ENCODE measurements at places on chromosomes 6 and 20.

DNA sequence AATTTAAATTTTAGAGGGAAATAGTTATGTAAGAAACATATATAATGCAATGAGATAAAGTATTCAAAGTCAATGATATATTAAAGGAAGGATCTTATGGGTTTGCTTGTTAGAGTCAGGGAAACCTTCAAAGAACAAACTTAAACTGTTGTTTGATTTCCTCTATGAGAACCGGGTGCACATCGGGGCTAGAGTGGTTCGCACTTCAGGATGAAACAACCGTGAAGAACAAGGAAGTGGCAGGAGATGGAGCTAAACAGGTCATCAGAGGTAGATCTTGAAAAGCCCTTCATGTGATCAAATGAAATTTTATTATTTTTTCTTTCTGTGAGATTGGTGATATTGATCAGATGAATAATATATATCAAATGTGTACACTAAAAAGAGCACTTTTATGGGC, 951.9 kb upstream of the FLRT3 start:
- DNase-seq, result no peak

DNA sequence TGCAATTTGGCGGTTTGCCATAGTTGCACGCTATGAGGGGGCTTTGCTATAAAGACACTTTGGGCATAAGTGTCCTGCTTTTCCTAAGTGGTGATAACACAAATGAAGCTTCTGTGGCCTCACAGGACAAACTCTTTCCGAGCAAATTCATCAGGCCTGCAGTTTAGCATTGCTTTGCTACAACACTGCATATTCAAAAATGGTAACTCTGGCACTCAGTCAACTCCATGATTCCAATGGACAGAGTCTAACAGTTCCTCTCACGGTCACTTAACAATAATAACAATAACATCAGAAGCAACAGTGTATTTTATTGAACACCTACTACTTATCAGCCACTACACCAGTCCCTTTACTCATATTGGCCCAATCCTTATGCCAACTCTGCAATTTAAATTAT, 222.5 kb downstream of the FRK start:
- DNase-seq, result no peak

DNA sequence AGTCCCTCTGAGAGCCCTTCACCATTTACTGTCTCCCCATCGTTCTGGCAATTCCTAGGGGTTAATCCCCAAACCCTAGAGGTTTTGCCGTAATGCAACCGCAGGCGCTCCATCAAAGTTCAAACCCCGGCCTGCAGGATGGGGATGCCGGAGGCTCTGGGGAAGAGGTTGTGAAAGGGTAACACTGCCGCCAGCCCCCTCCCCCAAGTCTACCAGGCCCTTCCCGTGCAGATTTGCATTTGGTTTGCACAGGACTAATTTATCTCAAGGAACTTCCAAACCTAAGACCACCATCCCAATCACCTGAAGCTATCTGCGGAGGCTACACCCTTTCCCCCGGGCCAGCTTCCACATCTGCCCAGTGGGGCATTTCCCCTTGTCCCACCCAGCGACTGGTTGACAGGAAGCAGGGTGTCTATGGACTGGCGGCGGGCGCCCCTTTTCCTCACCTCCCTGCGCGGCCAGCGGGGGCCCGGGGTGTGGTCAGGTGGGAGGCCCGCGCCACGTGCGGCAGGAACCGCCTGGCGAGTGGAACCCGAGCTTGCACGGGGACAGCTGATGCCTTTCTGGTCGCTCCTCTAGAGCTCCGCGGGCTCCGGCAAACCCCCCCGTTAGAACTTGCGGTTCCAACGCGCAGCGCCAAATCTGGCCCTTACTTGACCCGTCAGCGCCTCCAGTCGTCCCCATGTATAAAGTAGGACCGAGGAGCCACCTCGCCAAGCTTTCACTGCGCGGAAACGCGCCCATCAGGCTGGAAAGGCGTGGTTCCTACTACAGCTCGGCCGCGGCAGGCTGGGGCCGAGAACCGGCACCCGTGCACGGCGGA, 9.4 kb upstream of the SLC4A11 start:
- no peak for DNase-seq

DNA sequence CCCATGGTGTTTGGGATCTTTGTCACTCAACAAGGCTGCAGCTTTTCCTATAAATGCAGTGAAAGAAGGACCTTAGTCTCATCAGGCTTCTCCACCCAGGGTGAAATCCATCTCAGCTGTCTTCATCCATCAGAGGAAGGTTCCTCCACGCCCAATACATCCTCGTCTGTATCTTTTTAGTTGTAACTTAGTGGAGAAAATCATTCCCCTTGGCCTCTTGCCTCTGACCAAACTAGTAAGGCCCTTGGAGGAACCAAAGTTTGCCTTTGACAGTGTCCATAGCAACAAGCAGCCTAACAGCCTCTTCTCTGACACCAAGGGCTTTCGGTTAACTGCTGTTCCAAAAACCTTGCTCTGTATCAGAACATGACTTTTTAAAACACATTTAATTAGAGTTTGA, 230.3 kb upstream of the ECI2 start:
- no peak for DNase-seq

- DNase-seq, result no peak
These were observed 587.9 kb upstream of the FLRT3 start for GRCh38 chr20:14925300-14925699.

- DNase-seq, result no peak
These were observed 17.4 kb downstream of the SIM1 start for GRCh38 chr6:100447081-100447899.

DNA sequence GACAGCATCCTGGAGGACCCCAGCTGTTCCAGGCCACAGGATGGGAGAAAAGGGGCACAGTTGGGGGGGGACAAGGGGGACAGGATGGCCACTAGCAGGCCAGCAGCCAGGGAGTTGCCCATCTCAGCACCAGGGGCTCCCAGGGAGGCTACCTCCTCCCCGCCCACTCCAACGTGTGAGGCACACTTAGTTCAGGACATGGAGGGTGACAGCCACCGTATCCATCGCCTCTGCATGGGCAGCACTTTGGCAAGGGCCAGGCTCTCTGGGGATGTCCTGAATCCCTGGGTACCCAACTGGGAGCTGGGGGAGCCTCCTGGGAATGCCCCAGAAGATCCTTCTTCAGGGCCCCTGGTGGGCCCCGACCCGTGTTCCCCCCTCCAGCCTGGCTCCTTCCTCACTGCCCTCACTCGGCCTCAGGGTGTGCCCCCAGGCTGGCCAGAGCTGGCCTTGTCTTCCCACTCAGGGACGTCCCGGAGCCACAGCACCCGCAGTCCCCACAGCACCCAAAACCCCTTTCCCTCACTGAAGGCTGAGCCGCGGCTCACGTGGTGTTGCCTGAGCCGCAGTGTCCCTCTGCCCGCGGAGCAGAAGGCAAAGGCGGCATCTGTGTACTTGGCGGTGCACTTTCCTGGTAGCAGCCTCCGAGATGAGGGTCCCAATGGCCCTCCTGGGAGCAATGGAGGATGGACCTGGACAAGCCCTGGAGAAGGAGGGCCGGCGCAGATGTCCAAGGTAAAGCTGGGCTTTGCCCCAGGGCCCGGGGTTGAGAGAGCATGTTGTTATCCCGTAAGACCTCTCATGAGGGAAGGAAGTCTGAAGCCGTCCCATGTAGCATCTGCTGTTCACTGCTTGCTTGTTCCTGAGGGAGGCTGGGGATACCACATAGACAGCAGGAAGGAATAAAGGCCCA, 30.7 kb downstream of the ZNF831 start:
- DNase-seq, result no peak

DNA sequence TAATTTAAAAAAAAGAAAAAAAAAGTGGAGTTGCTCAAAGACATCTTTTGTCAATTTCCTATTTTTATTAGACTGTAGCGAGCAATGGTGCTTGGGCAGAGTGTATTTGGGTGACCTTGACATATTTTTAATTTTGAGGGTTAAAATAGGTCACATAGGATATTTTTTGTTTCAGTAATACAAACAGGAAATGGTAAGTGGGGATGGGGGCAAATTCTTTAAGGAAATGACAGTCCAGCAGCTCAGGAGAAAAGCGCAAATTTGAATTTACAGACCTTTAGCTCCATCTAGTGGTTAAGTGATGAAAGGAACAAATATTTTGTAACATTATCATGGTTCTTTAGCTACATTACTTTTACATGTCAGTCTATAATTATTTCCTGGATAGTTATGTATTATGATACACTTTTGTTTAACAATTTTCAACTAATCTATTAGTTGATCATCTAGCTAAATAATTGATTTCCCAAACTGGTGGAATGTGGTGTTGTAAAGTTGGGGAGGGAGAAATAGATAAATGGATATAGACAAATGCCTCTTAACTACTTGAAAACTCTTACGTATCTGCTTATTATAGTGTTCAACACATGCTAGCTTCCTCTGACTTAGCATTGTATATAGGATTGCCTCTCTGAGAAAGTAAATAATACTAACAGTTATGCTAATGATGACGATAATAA, 10.0 kb downstream of the CITED2 start:
- DNase-seq, result no peak

Measured in amygdala (tissue), 56 donors.